GM06990 (cell line): ENCODE measurements at places on chromosomes 12 and 14.

GRCh38 chr12:101862245-101862644 is 15.1 kb upstream of the DRAM1 start:
- no peak for DNase-seq

DNA sequence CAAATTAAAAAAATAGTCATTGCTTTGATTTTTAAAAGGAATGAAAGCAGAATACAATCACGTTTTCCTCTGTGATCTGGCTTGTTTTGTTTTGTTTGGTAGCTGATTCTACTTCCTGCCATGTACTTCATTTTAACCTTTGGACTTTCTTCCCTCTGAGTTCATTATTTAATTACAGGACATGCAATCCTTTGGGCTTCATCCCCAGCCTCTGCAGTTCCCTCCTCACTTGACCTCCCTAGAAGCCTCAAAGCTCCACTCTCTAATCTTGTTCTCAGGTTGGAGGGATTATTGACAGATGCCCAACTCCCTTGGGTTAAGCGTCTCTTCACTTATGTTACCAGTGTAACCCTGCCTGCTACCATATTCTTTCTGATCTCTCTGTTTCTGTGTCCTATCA is 967.9 kb upstream of the SEL1L start:
- DNase-seq: no peak

- no peak for DNase-seq
Observed at GRCh38 chr12:95277139-95277538, 59.5 kb downstream of the VEZT start.

DNA sequence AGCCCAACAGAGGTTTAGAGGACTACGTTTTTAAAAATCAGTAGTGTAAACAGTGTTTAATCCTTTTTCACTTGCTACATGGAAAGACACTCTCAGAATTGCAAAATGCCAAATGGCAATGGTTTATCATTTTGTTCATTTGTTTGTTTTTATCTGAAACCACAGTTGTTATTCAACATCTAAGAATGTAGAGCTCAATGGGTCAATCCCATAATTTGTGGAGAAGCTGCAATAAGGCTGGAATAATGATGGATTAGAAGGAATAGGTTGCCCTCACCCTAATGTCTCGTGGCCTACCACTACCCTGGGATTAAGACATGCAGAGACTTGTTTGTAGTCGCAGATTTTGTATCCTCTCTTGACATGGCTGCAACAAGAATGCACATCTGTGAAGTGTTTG is 115.7 kb downstream of the LLPH start:
- no peak for DNase-seq

DNA sequence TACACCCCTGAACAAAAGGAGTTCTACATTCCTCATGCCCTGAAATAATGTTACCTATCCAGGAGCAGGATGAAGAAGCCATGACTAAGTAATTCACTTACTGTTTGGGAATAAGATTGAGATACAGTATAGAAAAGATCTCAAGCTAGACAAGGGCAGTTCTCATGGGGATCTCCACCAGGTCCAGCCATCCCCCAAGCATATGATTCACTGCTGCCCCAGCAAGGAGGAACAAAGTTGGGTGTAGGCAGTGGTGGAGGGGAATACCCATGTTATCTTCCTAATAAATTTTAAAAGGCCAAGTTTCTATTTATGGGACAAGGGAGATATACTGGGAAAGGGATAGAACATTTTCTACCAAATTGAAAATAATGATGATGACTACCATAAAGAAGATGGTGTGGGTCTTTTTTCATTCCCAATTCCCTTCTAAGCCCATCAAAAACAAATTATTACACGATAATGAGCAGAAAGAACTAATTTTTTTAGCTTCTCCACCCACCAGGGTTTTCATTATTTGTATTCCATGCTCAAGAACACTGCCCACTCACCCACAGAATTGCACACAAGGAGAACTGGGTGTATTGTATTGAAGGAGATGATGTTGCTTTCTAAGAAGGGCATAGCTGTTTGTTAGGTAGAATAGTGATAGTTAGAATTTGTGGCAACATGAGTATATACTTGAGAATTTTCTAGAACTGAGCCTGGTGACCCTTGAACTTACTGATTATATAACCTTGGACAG is 204.6 kb downstream of the BTG1 start:
- no peak for DNase-seq

DNA sequence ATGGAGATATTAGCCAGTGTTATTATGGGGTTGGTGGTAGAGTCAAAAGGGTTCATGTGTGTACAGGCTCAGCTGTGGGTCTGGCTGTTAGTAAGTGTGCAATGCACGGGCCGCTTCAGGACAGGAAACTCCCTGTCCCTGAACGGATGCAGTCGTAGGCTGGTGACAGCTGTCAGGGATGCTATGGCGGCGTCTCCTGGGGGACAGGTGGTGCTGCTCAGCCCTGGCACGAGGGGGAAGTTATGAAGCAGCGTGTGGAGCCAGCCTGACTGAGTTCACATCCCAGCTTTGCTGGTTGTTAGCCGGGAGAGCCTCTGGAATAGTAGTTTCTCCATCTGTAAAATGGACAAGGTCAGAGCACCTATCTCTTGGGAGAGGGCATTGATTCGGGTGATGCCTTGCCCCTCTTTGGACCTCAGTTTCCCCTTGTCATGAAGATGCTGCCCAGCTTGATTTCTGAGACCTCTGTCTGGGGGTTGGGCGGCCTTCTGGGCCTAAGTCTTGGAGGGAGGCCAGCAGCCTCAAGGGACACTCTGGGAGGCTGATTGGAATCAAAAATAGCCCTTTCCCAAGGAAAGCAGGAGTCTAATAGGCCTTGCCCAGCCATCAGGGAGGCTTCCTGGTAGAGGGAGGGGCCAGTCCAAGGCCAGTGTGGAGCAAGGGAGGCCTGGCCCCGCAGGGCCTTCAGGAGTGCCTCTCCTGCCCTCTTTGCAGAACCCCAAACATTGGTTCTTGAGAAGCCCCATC is 7.1 kb downstream of the ASB2 start:
- DNase-seq: peak; percentile 63

DNA sequence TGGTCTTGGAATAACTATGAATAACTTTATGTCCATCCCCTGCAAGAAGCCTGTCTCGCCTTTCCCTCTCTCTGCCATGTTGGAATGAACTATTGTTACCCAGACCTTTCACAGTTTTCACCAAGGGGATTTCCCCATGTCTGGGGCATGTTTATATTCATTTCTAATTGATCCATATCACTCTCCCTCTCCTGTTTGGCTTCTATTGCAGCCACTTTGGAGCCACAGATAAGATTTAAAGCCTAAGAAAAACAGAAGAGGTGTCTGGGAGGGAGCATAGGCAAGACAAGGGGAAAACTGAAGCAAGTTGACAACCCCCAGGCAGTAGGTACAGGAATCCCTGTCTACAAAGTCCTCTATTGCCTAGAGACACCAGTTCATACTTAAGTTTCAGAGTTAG is 41.0 kb upstream of the FOXJ2 start:
- DNase-seq: no peak

DNA sequence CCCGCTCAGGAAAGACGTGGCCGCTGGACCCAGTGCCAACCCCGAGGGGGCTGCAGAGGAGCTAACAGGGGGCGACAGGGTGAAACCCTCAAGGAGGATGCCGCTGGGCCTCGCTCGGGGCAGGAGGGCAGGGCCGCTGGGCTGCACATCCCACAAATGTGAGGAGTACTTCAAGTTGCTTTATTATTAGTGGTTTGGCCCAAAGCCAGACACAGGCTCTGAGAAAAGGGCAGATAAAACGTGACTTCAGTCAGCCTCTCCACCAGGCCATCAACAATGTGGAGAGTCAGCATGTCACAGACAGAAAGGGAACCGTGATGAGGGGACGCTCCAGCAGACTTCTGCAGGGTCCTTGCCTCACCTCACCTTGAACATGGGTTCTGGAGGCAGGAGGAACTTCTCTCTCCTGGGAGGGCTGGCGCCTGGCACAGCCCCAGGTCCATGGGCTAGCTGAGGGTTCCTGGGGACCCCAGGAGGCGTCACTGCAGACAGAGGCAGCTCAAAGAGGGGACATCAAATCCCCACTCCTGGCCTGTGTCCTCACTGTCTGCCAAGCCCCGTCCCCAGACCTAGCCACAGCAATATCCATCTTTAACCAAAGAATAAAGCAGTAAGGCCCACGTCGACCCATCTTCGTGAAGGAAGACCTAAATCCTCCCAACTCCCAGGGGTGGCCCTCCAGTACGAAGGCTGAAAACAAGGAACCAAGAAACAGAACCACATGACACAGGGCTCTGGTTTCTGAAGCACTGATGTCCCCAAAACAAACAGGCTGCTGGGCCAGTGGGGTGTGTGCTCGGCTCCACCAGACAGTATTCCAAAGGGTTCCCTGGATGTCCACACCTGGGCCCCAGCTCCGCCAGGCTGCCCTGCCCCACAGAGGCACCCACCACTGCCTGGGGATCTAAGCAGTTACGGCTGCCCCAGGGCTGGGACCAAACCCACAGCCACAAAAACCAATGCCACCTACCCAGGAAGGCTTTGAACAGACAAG is 35.1 kb downstream of the CCDC85C start:
- DNase-seq: no peak

DNA sequence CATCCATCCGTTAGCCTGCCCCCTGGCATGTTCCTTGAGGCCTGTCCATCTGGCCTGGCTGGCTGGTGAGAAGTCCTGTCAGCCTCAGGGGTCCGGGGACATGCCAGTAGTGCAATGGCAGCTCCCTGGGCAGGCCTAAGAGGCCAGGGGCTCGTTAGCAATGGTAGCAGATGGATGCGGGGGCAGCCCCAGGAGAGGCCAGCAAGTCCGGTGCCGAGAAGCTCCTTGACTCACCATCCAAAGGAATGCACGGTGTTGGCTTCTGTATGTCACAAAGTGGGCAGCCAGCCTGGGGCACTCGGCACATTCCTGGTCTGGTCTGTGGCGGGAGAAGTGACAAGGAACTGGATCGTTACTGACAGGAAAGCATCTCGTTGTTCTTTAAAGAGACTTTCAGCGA is 319.9 kb downstream of the CACNA1C start:
- DNase-seq: no peak

DNA sequence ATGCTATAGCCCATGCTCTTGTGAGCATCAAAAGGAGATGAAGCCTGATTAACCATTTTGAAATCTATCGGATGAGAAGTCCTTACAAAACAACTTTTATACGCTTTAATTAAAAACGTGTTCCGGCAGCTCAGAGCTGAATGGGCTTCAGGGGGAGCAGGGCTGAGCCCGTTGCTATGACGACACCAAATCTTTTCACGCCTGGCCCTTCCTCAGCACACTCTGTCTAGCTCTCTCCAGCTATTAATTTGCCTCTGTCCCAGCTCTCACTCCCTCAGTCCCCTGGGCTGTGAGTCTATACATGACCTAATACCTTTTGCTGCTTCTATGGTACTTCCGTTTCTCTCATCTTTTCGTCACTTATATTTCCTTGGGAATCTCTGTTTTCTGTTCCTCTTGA is 15.8 kb downstream of the FOXA1 start:
- no peak for DNase-seq

DNA sequence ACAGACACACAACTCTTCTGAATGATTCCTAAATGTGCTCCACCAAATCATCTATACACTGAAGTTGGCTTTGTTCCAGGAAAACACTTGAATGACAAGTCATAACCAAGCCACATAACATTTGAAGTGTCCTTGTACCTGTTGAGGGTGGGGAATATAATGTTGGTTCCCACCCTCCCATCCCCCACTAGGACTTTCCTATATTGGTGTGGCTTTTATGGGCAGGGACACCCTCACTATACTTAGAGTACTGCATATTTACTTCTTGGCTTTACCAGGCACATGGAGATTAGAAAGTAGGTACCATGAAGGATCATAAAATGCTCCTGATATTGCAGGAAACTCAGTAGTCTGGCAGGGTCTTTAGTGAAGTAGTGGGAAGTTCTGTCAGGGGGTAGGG is 9.7 kb upstream of the BHLHE41 start:
- no peak for DNase-seq
